ENCODE measurements at places on chromosomes 3 and 15.

DNA sequence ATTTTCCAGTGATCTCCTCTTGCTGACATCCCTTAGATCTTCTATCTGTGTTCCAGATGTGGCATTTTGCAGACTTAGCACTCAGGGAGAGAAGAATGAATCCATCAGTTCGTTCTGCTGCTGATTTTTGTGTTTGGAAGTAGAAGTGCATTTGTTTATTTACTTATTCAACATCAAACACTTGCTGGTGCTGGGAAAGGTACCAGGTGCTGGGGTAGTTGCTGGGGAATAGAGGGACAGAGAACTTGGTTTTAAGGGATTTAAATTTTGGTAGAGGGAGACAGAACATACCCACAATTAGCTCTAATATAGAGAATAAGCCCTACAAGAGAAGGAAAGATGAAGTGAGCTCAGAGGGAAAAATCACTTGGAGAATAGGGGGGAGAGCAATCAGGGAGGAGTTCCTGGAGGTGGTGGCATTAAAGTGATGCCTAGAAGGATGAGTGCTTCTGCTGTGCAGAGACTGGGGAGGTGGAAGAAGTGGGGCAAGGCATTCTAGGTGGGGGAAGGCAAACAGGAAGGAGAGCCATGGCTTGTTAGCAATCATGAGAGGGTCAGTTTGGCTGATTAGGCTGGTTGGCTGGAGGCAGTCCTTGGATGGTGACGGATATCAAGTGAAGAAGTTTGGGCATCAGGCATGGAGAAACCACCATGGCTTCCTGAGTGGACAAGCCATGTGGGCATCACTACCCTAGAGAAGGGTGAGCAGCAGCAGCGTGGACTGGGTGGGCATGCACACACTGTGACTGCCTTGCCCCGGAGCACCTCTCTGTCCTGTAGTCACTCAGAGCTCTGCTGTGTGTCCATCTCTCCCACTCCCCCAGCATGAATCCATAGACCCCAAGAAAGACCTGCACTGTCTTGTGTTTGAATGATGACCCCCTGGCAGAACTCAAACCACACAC is 197.3 kb downstream of the OPA1 start:
- DNase-seq: no peak

GRCh38 chr3:128556907-128557306 is 63.9 kb upstream of the GATA2 start:
- no peak for DNase-seq

DNA sequence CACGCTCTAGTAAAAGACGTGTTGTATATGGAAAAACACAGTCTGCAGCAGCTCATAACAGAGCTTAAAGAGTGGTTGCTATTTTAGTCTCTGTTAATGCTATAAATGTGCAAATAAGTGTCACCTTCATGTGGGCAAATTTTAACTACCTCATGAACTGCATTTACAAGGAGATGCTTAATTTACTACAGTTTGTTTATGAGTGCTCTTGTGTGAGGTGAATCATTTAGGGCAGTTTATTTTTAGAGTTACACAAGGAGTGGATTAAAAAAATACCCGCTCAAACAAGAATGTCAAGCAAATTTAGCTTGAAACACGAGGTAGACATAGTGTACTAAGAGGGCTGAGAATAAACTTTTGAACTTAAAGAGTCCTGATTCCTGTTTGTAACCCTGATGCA is 579.0 kb downstream of the MFSD1 start:
- DNase-seq: no peak

DNA sequence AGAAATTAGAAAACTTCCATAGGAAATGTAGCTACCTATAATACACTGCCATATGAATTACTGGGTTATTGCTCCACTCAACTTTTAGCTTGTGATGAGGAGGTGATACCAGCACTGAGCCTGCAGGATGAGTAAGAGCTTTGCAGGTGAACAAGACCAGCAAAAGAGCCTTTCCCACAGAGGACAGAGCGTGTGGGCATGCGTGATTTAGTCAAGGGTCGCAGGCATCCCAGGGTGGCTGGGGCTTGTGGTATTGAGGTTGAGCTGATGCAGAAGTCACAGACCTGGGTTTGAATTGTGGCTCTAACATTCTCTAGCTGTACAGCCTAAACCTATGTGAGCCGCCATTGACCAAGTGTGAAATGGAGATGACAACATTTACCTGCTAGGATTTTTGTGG is 5.6 kb downstream of the NRROS start:
- DNase-seq: no peak

DNA sequence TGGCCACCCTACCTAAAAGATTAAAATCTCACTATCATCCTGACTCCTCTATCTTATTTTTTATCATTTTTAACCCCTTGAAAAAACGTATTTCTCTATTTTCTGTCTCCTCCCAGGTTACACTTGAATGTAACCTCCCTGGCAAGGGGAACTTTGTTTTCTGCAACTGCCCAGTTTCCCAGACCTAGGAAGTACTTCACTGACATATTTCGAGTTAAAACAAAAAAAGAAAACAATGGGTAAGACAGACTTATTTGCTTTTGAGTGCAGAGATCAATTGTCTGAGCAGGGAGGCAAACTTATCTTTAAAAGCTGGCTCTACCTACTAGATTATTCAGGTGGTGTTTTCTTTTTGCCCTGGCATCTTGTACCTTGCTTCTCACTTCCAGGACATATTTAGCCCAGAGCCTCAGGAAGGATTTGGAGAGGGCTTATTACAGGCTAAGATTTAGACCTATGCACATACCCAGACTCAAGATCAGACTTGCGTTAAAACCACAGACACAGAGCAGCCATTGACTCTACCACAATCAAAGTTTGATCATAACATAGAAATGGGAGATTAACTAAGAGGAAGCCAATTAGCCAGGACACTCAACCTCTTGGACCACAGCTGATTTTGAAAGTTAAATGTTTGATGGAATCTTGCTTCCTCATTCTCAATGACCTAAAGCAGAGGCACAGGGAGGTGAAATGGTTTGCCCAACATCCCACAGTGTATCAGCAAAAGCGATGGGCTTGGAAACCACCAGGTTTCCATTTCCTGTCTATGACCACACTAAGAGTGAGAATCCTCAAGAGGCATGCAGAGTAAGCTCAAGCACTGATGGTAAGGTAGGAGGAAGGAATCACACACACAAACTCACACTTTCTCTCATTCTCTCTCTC is 169.5 kb upstream of the THBS1 start:
- no peak for DNase-seq

- DNase-seq: no peak
These were observed 37.8 kb upstream of the TRH start for GRCh38 chr3:129936757-129937156.

DNA sequence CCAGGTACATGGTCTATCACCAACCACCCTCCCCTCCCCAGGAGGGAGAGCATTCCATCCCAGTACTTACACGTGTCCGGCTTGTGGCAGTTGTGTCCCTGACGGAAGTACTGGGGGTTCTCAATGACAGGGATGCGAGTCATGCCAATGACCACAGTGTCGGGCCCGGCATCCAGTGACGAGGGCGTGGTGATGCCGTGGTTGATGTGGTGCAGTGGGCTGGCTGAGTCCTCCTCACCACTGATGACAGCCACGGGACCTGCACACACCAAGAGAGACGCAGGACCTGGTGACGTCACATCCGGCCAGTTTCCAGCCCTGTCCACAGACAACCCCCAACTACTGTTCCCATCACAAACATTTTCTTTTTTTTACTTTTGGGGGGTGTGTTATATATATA is 223.8 kb downstream of the NTRK3 start:
- no peak for DNase-seq

DNA sequence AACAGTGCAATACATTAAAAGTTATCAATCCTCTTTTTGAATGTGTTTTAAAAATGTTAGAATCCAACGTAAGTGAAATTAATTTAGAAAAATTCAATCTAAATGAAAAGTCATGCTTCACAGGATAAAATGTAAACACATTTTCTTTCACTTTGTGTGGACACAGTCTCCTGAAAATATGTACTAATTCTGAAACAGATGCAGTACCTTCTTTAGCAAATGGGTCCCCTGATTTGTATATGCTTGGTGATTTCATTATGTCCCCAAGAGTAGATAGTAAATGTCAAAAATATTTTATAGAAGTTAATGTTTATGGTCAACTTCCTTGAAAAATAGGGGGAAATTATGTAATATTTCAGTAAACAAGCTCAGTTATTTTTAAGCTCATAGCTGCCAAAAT is 28.9 kb downstream of the FOXP1 start:
- no peak for DNase-seq

DNA sequence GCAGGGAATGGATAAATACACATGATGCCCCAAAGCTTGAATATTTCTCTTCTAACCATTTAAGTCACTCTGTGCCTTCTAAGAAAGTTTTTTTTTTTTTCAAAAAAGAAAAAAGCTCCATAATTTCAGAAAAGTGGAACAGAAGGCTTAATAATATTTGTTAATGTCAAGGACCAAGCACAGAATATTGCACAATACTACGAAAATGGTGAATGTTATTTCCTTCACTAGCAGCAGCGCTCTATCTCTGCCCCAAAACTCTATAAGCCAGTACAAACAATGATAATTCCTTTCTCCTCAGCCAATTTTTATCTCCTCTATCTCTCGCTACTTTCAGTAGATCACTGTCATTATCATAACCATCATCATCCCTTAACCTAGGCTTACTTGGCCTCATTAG is 72.7 kb downstream of the FEZF2 start:
- no peak for DNase-seq

GRCh38 chr15:64596701-64597476 is 136.5 kb downstream of the ZNF609 start:
- no peak for DNase-seq

GRCh38 chr3:13536432-13536831 is 12.5 kb upstream of the FBLN2 start:
- no peak for DNase-seq

- DNase-seq: no peak
These were observed 192.7 kb upstream of the KCNMB2 start for GRCh38 chr3:178343433-178344038.

DNA sequence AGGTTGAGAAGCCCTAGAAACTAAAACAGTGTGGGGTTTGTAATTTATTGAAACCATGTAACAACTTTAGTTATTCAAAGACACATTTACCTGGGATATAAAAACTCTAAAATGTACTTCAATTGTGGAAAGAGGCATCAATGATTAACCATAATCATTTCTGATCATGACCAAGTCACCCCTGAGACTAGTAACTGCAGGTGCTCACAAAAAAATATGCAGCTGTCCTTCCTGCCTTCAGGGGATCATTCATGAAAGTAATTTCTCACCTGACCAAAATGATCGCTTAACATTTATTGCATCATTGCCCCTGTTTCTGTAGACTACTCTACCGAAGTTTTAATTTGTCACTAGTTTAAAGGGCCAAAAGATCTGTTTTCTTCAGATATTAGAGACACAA is 9.0 kb downstream of the ACP3 start:
- no peak for DNase-seq

- no peak for DNase-seq
These were observed 52.0 kb downstream of the MAGEF1 start for GRCh38 chr3:184659797-184660301.

- DNase-seq: no peak
These were observed 35.4 kb downstream of the LARP6 start for GRCh38 chr15:70818580-70818979.

- peak; percentile 22 for DNase-seq
These were observed 20.9 kb downstream of the CD276 start for GRCh38 chr15:73704869-73705645.

DNA sequence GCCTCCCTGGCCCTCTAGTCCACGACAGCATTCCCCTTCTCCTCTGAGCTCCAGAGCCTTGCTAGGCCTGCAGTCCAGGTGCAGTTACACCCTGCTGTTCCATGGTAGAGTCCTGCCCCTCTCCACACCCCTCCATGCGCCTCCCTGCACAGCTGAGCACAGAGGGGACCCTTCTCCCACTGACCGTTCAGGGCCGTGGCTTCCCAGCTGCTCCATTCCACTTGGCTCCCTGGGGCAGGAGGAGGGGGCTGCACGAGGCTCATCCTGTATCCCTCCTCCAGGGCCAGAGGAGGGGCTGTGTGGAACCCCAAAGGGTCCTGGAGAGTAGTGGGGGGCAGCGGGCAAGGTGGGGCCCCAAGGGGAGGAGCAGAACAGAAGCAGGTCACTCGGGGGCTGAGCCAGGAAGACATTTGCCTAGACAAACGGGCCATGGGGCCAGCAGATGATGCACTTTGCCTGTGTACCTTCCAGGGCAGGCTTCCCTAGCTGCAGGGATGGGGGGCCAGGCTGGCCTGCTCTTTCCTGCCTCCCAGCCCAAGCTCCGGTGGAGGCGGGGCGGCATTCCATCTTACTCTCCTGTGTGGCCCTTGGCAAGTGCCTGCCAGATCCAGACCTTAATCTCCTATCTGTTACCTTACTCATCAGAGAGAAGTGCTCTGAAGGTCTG is 20.7 kb upstream of the GOLGA6C start:
- DNase-seq: no peak

DNA sequence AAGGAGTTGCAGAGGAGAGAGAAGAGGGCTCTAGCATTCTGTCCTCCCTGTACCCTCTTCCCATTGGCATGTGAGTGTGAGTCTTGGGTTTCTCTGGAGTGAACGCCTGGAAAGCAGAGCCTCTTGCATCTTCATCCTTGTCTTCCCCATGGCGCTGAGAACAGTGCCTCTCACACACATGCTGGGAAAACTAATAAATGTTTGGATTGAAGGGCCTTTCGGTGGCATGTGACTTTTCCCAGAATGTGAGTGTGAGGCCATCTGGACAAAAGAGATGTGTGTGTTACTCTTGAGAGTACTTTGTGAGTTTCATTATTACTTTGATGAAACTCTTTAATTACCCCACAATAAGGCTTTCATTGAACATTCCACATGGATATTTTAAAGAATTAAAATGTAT is 122.3 kb downstream of the MITF start:
- no peak for DNase-seq

DNA sequence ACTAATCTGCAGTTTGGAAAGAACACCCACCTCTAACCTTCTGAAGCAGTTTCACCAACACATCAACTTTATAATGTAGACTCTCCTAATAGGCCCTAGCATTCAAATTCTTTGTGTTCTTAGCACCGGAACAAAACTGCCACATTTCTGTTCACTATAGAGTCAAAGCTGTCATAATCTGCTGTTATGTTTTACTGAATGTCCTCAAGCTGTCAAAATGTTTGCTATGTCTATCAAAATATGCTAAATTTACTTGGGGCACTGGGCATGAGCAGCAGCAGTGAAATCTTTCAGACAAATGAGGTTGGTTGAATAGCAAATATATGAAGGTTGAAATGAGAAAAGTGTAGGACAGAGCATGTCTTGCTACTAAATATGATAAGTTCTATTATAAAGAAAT is 1.9 kb downstream of the WDR49 start:
- no peak for DNase-seq

DNA sequence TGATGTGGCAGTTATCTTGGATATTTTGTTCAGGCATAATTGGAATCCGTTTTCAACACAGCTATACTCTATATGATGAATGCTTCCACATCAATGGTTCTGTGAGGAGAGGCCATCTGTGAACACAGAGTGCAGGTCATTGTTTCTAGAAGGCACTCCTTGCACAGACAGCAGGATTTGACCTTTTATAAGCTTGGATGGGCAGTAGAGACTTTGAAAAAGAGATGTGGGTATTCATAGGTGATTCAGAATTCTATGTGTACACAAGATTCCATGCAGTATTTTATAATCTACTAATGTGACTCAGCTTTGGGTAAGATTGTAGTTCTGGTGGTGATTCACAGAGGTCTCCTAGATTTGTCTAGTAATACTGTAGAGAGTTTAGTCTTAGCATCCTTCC is 12.5 kb downstream of the ARPP21 start:
- no peak for DNase-seq

- no peak for DNase-seq
These were observed 52.4 kb downstream of the CHL1 start for GRCh38 chr3:248864-249520.
